ENCODE measurements at places on chromosomes 5 and 9.

GRCh38 chr5:153939101-153939500, 99.6 kb downstream of the FAM114A2 start:
- DNase-seq: no peak

DNA sequence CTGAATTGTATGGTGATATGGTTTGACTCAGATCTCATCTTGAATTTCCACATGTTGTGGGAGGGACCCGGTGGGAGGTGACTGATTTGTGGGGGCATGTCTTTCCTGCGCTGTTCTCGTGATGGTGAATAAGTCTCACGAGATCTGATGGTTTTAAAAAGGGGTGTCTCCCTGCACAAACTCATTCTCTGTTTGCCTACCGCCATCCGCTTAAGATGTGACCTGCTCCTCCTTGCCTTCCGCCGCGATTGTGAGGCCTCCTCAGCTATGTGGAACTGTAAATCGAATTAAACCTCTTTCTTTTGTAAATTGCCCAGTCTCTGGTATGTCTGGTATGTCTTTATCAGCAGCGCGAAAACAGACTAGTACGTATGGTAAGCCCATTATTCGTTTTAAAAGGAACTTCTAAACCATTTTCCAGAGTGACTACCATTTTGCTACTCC, 48.7 kb downstream of the SLC36A1 start:
- DNase-seq: no peak

DNA sequence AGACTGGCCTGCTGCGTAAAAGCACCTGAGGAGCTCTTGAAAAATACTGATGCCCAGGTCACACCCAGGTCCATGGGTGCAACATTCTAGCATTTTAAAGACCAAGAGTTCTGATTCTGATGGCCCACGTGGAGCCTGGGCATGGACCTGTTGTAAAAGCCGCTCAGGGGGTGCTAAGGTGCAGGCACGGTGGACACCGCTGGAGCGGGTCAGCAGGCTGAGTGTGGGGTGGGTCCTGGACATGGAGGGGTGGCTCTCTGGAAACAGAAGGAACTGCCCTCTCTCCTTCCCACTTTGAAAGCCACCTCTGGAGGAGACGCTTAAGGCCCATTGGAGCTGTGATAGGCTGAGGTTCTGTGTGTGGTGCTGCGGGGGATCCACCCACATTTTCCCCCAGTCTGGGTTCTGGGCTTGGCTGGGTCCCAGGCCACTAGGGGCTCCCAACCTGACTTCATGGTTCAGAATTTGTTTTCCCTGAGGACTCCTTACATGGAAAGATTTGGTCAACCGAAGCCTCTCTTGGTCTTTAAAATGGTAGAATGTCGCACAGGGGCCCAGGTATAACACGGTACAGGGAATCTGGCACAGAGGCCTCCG, 16.6 kb downstream of the GPRIN1 start:
- no peak for DNase-seq

DNA sequence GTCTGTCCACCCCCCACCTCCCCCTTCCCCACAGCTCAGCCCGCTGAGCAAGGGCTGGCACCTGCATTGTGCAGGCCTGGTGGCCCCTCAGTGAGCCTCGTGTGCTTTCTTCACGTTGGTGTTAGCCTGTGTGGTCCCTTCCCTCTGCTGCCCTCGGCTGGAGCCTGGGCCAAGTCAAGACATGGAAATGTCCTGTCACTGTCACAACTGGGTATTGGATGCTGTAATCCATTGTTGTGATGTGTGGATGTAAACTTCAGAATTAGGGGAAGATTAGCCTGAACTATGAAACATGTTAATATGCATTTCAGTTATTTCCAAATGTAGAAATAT, 103.9 kb downstream of the TRIO start:
- no peak for DNase-seq

- DNase-seq: no peak
These were observed 109.5 kb downstream of the RXRA start for GRCh38 chr9:134435550-134436378.

DNA sequence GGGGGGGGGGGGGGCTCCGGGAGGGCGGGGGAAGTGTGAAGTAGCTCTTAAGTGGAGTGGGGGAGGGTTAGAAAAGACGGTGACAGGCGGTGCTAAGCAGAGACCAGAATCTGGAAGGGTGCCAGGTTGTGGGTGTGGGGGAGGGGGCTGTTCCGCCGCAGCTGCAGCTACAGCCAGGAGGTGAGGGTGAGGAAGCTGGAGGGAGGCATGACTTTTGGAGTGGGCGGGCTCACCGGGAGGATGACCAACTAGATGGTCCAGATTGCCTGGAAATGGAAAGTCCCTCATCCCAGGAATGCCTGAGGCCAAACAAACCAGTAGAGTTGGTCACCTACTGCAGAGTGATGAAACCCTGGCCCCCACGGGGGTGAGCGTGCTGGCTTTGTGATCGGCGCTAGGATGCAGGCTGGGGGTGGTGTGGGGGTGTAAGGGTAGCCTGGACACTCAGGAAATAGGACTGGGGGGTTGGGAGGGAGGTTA, 158.1 kb upstream of the SHB start:
- no peak for DNase-seq

DNA sequence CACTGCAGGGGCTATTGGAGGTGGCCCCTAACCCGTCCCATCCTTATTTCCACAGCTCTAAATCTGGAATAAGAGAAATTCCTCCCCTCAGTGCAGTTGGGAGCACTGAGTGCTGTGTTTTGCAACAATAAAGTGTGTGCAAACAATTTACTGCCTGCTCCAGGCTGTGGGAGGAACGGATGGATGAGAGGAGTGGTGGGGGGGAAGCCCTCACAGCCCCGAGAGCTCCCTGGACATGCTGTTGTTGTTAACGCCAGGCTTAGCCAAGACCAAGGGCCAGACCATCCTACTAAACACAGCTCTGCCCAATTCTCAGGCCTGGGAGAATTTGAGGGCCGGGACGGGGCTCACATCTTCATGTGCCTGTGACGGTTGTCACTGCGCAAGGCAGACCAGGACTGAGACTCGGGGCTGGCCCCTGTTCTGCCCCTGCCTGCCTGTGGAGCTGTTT, 200.2 kb downstream of the DAB2IP start:
- no peak for DNase-seq

- no peak for DNase-seq
These were observed 241.4 kb downstream of the MARCHF11 start for GRCh38 chr5:15938186-15938585.

GRCh38 chr5:8695902-8696845, 827.2 kb downstream of the MTRR start:
- no peak for DNase-seq

GRCh38 chr9:1709347-1709746, 305.8 kb upstream of the SMARCA2 start:
- no peak for DNase-seq

GRCh38 chr9:92846662-92847145, 31.1 kb downstream of the ZNF484 start:
- DNase-seq: no peak

DNA sequence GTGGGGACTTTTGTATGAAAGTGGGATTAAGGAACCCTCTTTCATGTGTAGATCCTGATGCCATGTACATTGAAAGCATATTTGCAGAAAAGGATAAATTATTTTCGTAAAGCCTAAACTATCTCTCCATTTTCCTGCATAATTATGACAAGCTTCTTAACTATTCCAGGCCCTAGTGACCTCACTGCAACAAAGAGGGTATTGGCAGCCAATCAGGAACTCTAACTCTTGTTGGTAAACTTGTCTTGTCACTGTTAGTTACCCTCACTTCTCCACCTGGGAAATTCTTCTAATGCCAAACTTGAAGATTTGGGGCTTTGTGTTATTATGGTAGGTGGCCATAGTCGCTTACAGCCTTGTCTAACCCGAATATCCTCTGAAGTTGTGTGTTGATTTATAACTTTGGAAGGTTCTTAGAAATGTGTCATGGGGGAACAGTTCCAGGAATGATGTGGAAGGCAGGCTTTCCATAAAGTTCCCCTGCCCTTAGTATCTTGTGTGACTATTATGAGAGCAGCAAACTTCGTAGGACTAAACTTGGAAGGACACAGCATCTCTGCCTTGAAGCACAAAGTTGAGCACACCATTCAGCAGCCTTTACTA, 52.5 kb downstream of the IQGAP2 start:
- DNase-seq: no peak

DNA sequence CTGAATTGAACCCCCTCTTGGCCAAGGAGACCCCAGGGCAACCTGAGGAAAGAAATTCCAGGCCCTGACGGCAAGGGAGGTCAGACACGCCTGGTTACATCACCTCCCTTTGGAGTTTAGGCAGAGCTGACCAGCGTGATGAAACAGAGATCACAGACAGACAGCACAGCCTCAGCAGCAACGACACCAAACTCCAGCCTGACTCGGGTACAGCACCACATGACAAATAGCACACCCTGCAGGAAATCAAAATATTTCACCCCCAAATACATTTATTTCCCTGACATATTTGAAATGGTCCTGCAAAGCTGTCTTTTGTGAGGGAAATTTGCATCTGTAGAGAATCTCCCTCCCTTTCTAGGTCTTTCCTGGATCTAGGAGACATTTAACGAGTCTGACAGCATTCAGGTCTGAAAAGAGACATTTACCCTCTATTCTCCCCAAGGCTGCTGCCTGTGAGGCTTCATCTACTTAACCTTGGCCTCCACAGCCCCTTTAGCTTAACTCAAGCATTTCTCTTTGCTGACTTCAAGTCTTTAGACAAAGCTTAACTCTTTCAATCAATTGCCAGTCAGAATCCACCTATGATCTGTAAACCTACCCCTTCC, 2.6 kb downstream of the QSOX2 start:
- no peak for DNase-seq

GRCh38 chr9:110364451-110364850, 26.8 kb upstream of the TXNDC8 start:
- no peak for DNase-seq
